Activated CD8-positive, alpha-beta memory T cell treated with anti-CD3 and anti-CD28 coated beads, Interleukin-2, amount 50 U/mL, for 48 hours (primary cell): ENCODE measurements at places on chromosomes 2 and 18.

- no peak for DNase-seq
Observed at GRCh38 chr2:165778653-165779451, 15.2 kb downstream of the GALNT3 start.

DNA sequence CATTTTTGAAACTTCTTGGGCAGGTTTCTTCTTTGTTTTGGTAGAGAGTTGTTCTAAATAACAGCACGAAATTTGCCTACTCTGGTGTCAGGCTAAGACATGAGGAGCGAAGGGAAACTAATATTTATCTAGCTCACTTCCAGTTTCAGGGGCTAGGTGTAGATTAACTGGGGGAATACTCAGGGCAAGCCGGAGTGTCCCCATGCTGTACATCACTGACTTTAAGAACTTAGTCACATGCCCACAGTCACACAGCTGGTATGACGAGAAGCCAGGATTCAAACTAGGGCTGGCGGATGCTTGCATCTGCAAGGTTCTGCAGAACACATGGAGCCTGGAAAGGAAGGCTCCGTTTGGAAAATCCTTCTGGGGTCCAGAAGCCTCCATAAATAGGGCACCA, 133.3 kb downstream of the ALPK2 start:
- no peak for DNase-seq

- DNase-seq = no peak
Observed at GRCh38 chr18:62944454-62944853, 229.1 kb downstream of the PHLPP1 start.

GRCh38 chr18:12750076-12750714, 47.4 kb downstream of the PSMG2 start:
- no peak for DNase-seq

- peak; percentile 56 for DNase-seq
Observed at GRCh38 chr2:170324640-170325046, 146.7 kb downstream of the MYO3B start.

- DNase-seq = no peak
Observed at GRCh38 chr2:190413421-190413820, 5.3 kb downstream of the MFSD6 start.

DNA sequence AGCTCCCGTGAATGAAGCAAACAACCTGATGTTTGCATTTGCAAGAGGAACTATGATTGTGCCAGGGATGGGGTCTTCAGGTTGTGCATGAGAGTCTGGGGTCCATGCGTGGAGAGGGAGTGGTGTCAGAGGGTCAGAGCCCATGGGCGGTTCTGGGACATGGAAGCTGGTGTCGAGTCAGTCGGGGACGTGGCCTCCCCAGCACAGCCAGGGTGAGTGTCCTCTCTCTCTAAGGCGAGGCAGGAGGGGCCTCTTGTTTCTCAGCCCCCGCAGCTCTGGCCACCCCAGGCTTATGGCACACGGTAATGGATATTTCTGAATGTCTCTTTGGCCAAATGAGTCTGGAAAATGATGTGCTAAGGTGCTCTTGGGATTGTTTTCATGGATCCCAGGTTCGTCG, 118.6 kb downstream of the RTP5 start:
- no peak for DNase-seq

DNA sequence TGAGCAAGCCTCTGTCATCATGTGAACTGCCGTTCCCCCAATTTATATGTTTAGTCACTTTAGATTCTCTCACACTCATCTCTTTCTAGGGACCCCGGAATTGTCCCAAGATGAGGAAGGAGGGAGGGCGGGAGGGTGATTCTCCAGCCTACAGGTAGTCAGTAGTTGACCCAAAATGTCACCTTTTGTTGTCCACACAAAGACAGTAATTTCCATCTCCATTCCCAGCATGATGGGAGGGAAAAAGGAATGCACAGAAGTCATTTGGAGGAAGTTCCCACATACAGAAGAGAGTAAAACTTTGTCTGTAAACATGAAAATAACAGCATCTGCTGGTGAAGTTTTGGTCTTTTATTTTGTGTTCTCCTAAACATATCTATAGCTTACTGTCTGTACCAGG, 222.9 kb downstream of the KLHL29 start:
- no peak for DNase-seq

GRCh38 chr2:1480671-1481076, 67.4 kb downstream of the TPO start:
- no peak for DNase-seq
